H4 (cell line): ENCODE measurements at places on chromosomes 13 and 19.

DNA sequence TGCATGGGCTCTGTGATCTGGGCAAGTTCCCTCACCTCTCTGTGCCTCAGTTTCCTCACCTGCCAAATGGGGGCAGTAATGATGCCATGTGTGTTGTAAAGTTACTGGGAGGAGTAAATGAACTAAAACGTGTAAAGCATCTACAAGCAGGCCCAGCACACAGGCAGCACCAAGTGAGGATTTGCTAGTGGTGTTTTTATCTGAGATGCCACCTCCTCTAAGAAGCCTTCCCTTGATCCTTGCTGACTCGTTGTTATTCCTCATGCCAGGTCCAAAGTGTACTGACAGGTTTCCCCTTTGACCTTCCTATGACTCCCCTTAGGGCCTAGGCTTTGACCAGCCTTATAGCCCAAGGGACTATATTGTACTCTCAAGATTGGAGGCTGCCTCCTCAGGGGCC is 1.5 kb upstream of the UQCRFS1 start:
- DNase-seq = no peak

- no peak for DNase-seq
Observed at GRCh38 chr13:27921421-27921960, 1.7 kb downstream of the PDX1 start.

GRCh38 chr19:46915386-46915785 is 54.6 kb downstream of the ARHGAP35 start:
- DNase-seq = no peak

GRCh38 chr13:26529441-26529840 is 28.0 kb upstream of the WASF3 start:
- DNase-seq = peak; percentile 7

GRCh38 chr13:58908019-58908679 is 1255.6 kb downstream of the DIAPH3 start:
- DNase-seq = no peak

DNA sequence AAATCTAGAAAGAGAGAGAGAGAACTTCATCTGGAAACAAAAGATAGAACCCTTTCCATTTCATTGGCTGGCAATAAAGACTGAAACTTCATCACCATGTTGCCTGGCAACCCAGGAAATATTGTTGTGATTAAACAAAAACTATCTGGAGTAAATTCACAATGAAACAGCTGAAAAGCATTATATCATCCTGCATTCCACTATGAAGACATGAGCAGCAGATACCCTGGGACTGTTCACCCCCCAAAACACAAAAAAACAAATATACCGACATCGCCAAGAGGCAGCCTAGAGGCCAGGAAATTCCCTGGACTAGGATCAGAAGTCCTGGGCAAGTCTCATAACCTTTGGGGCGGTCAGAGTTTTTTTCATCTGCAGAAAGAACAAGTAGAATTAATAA is 158.3 kb downstream of the FOXO1 start:
- DNase-seq = no peak

DNA sequence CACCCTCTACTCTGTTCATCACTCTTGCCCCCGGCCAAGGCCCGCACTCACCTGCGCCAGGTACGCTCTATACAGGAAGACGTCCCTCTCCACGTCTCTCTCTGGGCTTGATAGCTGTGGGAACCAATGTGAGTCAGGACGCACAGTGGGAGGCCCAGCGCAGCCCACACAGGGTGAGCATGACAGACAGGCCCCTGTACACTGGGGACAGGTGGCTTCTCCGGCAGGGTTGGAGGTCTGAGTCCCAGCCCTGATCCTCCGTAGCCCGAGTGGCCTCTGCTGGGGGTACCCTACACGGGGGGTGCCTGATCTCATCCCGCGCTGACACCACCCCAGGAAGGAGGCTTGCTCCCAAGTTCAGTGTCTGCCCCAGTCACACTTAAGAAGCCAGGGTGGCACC is 6.3 kb downstream of the COPE start:
- DNase-seq = no peak
